Activated naive CD4-positive, alpha-beta T cell (primary cell): ENCODE measurements at places on chromosomes 2 and 18.

DNA sequence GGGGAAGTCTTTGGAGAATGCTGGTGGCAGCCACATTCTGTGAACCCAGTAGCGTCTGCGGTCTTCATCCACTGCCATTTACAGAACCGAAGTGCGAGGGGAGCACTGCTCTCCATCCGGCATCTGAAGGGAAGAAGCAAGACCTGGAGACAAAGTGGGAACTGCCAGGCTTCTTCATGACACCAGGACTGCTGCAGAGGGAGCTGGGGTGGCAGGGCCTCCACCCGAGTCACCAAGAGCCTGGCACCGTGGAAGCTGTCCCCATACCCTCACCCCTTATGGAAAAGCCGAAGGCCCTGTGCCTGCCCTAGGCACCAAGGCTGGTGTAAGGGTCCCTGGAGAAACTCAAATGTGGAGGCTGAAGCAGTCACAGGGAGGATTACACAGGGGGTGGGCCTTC, 79.8 kb downstream of the CIB4 start:
- no peak for DNase-seq

DNA sequence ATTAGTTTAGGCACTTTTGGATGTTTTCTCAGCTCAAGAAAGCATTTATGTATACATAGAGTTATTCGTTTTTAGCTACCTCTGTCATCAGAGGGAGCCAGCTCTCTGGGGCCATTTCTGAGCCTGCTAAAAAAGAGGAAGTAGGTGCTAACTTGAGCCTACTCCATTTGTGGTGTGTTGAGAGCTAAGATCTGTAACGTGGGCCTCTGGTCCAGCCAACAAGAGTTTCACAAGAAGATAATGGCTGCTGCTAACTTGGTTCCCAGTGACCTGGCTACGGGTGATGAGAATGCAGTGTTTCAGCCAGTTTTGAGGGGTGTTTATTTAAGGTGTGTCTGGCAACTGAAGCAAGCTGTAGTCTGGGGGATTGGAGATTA, 182.5 kb downstream of the PRKCE start:
- DNase-seq = no peak

- DNase-seq = no peak
These were observed 121.2 kb downstream of the IRS1 start for GRCh38 chr2:226678422-226678821.

DNA sequence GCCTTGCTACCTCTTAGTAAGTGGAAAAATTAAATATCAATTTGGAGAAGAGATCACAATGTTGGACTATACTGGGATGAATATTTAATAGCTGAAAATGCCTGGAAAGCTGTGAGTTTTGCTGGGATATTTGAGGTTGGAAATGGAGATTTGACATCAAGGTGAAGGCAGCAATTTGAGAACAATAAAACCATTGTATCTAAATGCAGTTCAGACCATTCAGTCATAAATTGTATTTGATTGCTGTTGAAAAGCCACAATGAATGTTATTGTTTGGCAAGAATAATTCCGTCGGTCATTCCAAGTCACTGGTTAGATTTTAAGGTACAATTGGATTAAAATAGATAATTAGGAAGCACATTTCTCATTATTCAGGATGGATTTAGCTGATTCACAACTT, 325.6 kb downstream of the HRH4 start:
- no peak for DNase-seq
